ENCODE measurements at places on chromosomes 5 and 9. TPM values are rescaled to one million over a fixed set of nuclear protein-coding genes. Genes with fewer than 3 reads are reported as not detected.

TEX48 gene
- not detected for polyA plus RNA-seq

GRCh38 chr9:128718475-128718874 is 5.5 kb downstream of the ZDHHC12 start:
- DNase-seq: no peak

HCN1 gene
- polyA plus RNA-seq: 3.0 TPM

OTULINL gene
- polyA plus RNA-seq: 22.2 TPM

PDE6A gene
- 1.5 TPM for polyA plus RNA-seq

GRCh38 chr9:121344184-121344583 is 25.9 kb downstream of the STOM start:
- DNase-seq: peak; percentile 42

Measured in brain (organoid and tissue), 16 donors.